ENCODE measurements at places on chromosomes 7 and 10.

- DNase-seq: no peak
Observed at GRCh38 chr10:118041316-118041715, 5.4 kb downstream of the RAB11FIP2 start.

- no peak for DNase-seq
Observed at GRCh38 chr10:22934726-22935125, 6.9 kb downstream of the ARMC3 start.

GRCh38 chr10:102837230-102837721 lies at the start of gene CYP17A1:
TSS of gene CYP17A1 (minus strand) at chr10:102837413. CDS start at chr10:102837361, 52 bp downstream.
- DNase-seq: no peak

DNA sequence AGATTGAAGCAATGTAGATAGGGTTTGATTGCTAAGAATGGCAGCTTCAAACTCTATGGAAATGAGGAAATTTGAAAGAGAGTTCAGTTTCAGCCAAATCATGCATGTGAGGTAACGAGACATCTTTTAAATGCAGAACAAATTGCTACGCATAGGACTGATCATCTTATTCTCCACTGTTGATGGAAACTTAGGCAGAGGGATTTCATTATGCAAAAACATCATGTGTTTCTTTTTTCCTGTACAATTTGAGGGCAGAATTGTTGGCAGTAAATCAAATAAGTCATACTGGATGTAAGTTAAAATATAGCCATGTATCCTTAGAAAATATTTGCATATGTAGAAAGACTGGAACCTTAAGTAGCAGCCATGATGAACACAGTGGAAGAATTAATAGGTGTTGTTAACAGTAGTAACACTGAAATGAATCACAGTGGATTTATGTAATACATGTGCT lies 327.4 kb downstream of the CDK14 start:
- no peak for DNase-seq

- DNase-seq: no peak
Observed at GRCh38 chr10:71143170-71143569, 69.2 kb upstream of the UNC5B start.

DNA sequence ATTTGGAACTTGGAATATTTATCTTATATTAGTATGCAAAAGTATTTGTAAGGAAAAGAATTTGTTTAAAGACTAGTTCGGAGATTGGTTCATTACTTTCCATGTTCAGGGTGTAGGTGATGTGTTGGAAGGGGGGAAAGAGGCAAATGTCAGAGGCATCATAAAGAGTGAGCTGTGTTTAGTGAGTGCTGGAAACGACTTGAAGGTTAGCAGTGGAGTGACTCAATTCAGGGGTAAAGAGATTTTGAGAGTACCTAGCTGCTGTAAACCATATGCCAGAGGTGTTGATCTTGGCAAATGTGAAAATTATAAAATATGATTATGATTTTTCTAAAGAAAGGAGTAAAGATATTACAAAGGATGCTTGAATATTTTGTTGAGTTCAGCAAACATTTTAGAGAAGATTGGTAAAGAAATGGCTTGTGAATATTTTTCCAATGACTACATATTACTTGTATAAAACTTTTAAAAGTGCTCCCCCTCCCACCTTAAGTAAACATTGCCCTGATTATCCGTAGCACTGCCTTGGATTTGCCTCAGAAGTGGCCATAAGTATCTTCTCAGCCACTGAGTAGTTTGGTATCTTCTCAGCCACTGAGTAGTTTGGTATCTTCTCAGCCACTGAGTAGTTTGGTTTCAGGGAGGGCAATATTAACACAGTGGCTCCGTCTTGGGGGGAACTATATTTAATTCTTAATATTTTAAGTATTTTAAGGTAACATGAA lies 51.5 kb downstream of the ZNRF2 start:
- DNase-seq: no peak

GRCh38 chr7:106419455-106420182 lies 134.8 kb upstream of the NAMPT start:
- no peak for DNase-seq

GRCh38 chr10:123582084-123582989 lies 83.8 kb upstream of the GPR26 start:
- DNase-seq: peak; percentile 89

- DNase-seq: no peak
Observed at GRCh38 chr10:81303656-81304055, 571.3 kb upstream of the NRG3 start.

- DNase-seq: no peak
Observed at GRCh38 chr7:56092789-56093531, at the start of gene PHKG1. TSS of gene PHKG1 (minus strand) at chr7:56092952. CDS start at chr7:56088941, 4,011 bp downstream.

DNA sequence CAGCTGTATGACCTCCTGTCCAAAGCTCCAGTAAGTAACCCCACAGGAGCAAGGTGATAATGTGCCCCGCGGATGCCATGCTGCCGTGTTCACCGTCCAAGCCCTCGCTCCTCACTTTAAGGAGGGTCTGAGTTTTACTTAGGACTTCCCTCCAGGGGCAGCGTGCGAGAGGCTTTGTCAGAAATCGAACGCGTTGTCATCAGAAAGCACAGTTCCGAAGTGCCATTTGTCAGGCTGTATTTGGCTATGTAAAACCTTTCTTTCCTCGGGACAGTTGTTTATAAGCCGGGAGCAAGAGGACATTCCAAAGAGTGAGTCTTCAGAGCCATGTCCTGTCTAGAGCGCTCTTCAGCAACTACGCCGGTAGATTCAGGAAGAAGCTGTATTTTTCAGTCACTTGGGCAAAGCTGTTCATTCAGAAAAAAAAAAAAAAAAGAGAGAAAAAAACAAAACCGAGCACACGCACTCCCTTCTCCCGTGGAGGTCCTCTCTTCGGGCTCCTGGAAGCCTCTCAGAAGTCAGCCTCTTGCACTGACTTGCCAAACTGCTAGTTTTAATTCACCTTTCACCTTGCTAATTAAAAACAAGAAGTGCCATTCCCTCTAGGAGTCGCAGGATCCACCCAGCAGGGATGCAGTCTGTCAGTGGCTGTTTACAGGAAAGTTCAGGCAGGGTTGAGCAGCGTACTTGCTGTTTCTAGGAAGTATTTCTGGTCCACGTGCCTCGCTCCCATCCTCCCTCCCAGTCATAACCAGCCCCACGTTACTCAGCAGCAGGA lies at the start of gene SEMA3E:
Gene SEMA3E (minus strand): TSS at position 676 of the 778 bp plus-strand sequence.
- DNase-seq: peak; percentile 12

DNA sequence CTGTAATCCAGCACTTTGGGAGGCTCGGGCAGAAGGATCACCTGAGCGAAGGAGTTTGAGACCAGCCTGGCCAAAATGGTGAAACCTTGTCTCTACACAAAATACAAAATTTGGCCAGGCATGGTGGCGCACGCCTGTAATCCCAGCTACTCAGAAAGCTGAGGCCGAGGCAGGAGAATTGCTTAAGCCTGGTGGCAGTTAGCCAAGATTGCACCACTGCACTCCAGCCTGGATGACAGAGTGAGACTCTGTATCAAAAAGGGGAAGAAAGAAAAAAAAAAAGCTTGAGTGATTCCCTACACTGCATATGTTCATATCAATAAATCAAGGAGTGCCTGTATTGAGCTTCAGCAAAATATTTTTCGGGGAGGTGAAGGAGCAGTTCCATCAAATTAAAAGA lies 45.8 kb upstream of the SRRM3 start:
- DNase-seq: no peak

DNA sequence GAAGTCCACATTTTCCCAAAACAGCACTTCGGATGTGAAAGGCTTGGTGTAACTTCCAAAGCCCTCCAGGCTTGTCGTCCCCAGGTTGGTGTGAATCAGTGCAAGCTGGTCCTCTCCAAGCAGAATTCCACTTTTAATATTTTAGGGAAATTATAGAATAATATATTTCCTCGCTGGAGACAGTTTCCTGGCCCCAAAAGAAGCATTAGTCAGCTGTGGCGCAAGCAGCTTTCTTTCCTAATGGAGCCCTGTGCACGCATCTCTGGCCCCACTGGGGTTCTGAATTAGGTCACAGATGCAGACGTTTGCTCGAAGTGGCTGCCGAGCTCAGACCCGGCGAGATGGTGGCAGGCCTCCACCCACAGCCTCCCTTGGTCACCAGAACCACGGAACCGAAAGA lies 33.3 kb upstream of the MNX1 start:
- DNase-seq: no peak

DNA sequence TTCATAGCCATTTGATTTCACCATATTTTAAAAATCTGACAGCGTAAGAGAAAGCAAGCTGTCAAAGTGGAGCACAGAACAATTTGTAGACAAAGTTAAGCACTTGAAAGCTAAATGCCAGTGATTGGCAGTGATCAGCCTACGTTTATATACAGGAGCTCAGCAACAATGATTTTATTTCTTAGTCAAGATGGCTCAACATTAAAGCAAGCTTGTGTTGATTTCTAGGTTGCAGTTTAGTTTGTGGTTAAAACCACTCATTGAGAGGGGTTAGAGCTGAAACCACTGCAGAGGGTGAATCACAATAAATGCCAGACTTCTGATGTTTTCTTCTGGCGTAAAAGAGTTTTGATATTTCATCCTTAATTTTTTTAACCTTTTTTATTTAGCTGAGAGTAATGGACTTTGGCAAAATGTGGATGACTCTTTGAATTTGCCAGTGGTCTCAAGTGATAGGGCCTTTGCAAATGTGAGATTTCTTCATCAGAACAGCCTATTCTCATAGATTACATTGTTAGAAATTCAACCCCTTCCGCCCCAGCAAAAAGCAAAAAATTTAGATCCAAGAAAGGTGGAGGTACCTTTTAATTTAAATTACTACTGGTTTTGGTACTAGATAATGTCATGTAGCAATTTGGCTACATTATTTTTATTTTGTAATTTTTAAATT lies 73.8 kb downstream of the SHOC2 start:
- no peak for DNase-seq

GRCh38 chr10:91043173-91043910 lies 122.5 kb upstream of the ANKRD1 start:
- DNase-seq: no peak

DNA sequence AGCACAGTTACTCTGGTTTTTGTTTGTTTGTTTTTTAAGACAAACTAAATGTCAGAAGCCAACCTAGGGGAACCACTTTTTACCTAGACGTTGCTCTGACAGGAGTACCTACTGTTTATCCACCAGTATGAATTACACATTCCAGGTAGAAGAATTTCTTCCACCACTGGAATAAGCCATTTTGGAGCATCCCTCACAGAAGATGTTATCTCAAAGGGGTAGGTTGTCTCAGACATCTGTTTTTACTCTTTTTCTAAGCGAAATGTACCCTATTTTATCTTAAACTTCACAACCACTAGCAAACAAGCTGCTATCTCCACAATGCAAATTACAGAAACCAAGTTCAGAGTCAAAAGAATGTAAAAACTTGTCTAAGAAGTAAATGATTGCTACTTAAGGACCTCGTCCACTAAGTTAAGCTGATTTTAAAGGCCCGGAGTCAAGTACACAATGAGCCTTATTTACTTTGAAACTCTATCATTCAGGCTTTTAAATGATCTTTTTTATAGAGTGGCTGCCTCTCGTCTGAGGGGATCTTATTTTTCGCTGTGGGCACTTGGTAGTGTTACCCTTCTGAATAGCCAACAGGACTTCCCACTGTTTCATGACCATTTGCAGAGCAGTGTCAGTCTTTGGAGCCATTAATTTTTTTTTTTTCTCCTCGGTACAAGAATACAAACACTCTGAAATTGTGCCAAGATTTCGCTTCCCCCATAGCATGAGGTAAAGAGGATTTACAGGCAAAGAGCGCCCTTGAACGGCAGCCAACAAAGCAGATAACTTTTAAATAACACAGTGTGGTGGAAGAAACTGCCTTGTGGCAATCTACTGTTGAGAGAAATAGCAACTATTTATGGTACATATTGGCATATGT lies 15.7 kb upstream of the ARMC3 start:
- DNase-seq: no peak

- DNase-seq: no peak
Observed at GRCh38 chr10:34758447-34758996, 56.6 kb downstream of the PARD3 start.

DNA sequence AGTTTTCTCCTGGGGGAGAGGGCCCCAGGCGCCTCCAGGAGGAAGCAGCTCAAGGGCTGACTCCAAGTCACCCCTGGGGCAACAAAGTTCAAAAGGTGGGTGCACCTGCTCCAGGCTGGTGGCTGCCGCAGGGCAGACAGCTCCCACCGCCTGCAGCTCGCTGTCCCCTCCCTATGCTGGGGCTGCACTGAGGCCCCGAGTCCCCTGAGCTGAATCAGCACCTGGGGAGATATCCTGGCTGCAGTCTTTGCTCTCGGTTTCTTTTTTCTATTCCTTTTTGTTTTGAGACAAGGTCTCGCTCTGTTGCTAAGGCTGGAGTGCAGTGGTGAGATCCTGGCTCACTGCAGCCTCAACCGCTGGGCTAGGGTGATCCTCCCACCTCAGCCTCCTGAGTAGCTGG lies 183.4 kb downstream of the DNAJB6 start:
- DNase-seq: no peak

- no peak for DNase-seq
Observed at GRCh38 chr7:7956531-7957128, 12.0 kb upstream of the GLCCI1 start.

DNA sequence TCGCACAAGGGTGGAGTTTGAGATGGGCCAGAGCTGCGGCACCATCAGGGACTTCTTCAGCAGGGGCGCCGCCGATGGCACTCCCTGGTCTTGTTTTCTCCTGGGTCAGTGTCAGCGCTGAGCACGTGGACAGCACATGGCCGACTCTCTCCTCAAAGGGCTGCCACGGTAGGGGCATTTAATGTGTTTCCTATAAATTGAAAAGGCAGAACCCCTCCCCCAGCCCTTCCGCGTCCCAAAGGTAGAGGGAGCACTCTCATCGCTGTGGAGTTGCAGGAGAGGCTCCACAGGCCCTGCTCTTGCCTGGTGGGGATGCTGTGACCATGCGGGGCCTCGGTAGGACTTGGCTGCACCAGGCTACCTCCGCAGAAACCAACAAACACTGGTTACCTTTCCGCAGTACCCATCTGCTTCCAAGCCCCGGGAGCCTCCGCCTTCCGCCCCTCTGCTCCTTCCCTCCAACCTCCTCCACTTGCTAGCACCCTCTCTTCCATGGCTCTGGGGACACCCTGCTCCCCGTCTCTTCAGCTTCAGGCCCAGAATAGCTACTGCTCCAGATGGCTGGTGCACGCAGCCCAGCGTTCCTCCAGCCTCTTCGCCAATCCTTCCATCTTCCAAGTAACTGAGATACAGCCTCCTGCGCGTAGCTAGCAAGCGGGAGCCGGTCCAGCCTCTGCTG lies 166.3 kb upstream of the ADCY1 start:
- no peak for DNase-seq

GRCh38 chr10:77821036-77821435 lies 105.5 kb downstream of the DLG5 start:
- DNase-seq: no peak

DNA sequence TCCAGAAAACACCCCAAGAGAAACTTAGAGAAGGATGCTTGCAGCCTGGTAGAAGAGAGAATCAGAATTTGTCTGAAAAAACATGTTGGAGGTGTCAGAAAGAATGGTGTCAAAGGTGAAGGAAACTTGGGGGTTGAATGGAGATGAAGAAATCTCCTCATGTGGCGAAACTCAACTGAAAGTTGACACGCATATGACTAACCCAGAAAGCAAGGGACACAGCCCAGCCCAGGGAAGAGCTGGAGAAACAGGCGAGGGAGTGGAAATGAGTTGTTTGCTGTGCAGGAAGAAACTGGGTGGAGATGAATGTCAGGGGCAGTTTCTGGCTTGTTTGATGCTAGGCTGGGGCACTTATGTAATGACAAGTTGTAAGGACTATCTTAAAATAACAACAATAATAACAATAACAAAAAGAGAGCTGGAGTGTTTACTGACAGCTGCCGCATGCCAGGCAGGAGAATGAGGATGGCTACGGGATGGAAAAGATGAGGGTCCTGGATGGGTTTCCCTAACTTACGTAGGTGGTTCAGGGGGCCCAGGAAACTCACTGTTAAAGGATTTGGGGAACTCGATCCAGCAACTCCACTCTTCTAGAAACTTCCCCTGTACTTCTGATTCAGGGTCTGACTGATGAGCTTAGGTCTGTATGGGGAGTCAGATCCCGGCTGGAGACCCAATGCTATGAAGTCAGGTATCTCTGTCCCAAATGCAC lies 57.4 kb downstream of the MAP3K8 start:
- DNase-seq: no peak

GRCh38 chr7:23873306-23873705 lies 163.3 kb downstream of the STK31 start:
- DNase-seq: no peak

Data from neural crest cell (in vitro differentiated cells).